Cardiac muscle cell (in vitro differentiated cells and primary cell): ENCODE measurements at places on chromosomes 7 and 10. TPM values are rescaled to one million over a fixed set of nuclear protein-coding genes. Genes with fewer than 3 reads are reported as not detected.
A peak's percentile ranks its signal among the peaks of the same experiment; 100 is the strongest.

DPYSL4 gene
- 30.3 and 58.0 TPM in 2 replicates for total RNA-seq

GRCh38 chr7:30112103-30112713 is 22.6 kb upstream of the MTURN start:
- DNase-seq = no peak

DNA sequence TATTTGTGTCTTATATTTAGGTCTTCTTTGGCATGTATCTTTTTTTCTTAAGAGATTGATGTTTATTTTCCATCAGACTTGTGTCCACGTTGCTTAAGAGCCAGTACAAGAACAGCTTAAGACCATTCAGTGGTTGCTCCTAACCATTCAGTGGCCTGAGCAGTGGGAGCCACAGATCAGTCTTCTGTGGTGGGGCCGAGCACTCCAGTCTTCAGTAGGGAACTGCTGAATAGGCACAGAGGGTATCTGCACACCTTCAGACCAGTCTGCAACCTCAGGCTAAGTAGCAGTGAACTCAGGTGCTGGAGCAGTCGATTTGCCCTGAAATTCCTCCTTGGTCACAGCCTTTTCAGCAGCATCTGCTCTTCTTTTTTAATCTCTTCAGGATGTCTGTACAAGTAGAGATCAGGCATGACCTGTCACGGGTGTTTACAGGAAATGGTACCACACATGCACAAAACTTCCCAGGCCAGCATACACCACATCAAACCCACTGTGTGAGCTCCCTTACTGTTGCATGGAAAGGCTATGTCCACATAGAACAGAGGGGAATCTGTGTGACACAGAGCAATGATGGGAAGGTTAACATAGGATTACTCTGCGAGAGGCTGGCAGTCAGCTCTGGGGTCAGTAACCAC is 51.5 kb downstream of the FAM107B start:
- no peak for DNase-seq

GRCh38 chr10:3122486-3123205 is 49.9 kb downstream of the PITRM1 start:
- DNase-seq = no peak

CALN1 gene
- total RNA-seq = 0.03 and 0.07 TPM in 2 replicates

DNA sequence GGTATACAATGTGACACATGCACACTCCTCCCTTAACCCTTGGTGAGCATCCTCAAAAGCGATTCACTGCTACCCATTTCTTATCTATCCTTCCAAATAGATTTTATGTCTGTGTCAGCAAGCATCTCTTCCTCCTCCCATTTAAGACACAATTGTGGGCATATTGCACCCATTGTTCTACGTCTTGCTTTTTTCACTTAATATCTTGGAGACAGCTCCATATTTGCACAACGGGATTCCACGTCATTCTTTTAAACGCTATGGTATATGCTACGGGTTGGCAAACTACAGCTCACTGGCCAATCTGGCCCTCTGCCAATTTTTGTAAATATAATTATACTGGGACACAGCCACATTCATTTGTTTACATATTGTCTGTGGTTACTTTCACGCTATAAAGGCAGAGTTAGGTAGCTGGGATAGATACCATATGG is 88.6 kb downstream of the RNF216 start:
- no peak for DNase-seq

GRCh38 chr10:131934769-131935168 is 34.0 kb downstream of the PPP2R2D start:
- no peak for DNase-seq

GRCh38 chr7:65925040-65925439 is 52.2 kb downstream of the VKORC1L1 start:
- DNase-seq = no peak

DNA sequence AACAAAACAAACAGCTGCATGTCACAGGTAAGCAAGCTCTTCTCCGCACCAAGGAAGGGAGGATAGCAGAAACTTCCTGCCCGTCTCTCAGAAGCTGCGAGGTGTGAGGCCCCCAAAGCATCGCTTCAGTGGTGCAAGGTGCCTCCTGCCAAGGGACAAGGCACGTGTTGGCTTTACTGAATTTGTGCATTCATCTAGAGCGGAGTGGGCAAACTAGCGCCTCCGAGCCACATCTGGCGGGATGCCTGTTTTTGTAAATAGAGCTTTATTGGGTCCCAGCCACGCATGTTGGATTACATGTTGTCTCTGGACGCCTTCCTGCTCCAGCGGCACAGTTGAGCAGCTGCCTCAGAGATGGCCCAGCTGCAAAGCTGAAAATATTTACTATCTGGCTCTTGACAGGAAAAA is 27.7 kb downstream of the PHYH start:
- peak; percentile 75 for DNase-seq

ZNF655 gene
- total RNA-seq = 118 and 120 TPM in 2 replicates

PDE1C gene
- 0.67 and 2.3 TPM in 2 replicates for total RNA-seq

DGKB gene
- 0.53 and 0.86 TPM in 2 replicates for total RNA-seq

DNA sequence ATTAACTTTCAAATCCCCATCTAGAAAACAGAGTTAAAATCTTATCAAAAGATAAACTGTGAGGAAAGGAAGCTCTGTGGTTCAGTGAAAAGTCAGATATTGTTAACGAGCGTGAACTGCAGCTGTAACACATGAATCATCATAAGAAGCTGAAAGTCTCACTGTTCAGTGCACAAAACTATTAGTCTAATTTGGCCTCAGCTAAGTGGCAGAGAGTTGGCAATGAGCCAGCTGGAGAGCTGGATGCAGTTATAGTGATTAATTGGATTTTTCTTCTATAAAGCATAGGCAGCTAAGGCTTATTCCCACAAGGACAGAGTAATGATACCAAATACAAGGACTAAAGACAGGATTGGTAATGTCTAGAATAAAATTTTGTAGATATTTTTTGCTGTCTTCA is 101.1 kb upstream of the ABCB5 start:
- DNase-seq = peak; percentile 67
